SW480 (cell line): ENCODE measurements at places on chromosomes 2 and 18.

DNA sequence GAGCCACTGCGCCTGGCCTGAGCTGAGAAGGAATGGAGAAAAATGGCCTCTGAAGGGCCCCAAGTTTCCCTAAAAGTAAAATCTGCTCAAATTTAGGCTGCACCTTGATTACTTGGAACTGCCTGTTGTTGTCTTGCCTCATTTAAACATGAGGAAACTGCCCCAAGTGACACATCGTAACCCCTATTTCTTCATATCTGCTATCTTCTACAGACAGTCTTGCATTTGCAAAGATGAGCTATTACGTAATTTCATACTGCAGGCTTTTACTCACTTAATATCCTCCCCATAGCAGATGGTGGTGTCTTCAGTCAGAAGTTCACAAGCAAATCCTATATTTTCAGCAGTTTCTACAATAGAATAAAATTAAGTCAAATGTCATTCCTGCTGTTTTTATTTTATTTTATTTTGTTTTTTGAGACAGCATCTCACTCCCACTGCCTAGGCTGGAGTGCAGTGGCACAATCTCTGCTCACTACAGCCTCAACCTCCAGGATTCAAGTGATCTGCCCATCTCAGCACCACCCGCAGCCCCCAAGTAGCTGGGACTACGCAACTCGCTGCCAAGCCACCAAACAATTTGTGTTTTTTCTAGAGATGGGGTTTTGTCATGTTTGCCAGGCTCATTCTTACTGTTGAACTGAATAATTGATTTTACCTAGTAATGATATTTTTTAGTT lies 45.3 kb upstream of the NARS1 start:
- DNase-seq = no peak

DNA sequence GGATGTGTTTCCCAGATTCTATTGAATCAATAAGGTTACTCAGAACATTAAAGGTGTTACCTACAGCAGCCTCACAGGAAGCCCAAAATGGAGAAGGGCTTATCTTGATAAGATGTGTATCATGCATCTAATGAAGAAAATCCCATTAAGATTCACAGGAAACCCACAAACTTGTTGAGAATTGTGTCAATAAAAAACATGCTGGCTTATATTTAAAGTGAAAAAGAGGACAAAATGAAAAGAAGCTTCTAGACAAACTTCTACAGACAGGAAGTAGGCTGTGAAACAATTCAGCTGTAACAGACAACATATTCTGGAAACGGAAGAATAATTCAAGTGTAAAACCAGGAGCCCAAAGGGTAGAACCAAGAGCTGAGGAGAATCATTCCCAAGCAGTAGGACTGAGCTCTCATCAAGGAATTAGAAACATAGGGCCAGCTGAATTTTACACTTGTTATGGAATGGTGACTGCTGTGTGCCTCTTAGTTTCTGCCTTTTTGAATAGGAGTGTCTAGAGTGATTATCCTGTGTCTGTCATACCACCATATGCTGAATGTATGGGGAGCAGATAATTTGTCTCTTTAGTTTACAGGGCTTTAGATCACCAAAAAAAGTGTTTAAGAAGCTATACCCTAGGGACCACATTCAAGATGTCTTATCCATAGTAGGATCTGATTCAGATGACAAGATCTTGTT lies 9.6 kb downstream of the IMMT start:
- DNase-seq = no peak

DNA sequence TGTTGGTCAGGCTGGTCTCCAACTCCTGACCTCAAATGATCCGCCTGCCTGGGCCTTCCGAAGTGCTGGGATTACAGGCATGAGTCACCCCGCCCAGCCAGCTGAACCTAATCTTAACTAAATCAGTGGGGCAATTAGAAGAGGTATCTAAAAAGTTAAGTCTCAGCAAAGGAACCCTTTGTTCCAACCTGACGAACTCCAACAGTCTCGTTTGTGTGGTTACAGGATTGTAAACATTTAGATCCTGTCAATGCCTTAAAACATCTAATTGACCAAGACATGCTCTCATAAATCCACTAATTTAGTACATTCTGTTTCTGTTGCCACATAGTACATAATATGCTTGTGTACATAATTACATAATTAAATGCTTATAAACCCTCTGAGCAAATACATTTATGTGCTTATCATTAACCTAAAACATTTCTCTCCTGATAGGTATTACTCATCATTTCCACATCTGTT lies 31.1 kb upstream of the STK39 start:
- peak; percentile 28 for DNase-seq

DNA sequence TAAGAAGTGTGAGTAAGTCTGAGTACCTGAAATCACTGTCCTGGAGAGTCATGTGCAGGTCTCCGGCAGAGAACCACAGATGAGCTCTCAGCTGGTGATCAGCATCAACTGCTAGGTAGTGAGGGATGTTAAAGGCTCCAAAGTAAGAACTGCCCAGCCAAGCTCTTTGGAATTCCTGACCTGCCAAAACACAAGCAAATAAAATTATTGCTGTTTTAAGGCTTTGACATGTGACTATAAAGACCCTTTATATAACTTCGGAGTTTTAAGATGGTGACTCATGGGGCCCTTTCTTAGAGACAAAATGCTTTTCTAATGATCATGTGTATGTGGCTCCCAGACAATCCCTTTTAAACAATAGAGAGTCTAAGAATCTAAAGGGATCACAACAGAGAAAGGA lies 855.7 kb downstream of the TRIB2 start:
- DNase-seq = no peak

DNA sequence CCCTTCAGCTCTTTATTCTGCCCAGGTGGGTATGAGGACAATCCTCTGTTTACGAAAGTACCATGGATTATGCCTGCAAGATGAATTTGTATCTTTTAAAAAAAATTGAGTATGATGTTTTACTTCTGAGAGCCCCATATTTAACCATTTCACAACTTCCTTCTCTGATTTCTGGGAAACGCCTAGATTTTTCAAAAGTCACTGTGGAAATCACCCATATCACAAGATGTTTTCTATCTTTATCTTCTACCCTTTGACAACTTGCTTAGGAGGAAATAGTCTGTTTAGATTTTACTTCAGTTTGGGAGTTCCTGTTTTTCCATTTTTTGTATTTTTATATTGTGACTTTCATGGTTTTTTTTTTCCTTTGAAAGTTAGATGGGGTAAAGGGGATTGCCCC lies 53.0 kb downstream of the ICOS start:
- DNase-seq = no peak

GRCh38 chr2:226376516-226377180 lies 423.0 kb downstream of the IRS1 start:
- no peak for DNase-seq

GRCh38 chr2:148994341-148994740 lies 44.2 kb upstream of the LYPD6B start:
- DNase-seq = no peak

DNA sequence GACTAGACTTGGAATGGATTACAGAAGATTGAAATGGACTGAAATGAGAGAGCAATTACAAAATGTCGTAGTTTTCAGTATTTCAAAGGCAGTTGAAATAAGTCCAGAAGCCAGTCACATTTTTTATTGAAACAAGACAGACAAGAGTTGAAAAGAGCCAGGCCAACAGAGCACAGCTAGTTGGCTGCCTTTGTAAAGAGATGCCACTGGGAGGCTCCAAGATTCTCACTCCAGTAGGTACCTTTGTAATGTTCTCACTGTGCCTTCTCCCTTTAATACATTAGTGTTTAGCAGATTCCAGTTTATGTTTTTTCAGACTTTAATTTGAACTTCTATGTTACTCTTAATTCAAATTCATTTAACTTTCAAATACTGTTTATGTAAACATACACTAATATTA lies 234.8 kb downstream of the DSEL start:
- DNase-seq = no peak

GRCh38 chr18:55439056-55439455 lies 148.9 kb downstream of the TCF4 start:
- DNase-seq = no peak

GRCh38 chr2:224146356-224147160 lies 107.5 kb upstream of the SERPINE2 start:
- DNase-seq = no peak

DNA sequence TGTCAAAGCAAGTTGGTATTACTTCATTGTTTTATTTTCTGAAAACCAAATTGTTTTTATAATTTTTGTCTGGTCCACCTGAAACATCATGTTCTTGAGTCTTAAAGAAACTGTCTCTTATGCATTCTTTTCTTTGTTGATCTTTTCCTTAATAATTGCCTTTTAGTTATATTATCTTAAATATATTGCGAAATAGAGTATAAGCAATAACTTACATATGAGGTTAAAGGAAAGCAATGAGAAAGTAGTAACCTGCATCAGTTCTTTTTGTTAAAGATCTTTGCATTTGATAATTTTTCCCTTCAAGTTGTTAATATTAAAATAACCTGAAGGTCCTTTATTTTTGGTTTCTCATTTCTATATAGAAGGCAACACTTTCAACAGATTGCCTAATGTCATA lies 315.0 kb downstream of the CTNNA2 start:
- DNase-seq = no peak

DNA sequence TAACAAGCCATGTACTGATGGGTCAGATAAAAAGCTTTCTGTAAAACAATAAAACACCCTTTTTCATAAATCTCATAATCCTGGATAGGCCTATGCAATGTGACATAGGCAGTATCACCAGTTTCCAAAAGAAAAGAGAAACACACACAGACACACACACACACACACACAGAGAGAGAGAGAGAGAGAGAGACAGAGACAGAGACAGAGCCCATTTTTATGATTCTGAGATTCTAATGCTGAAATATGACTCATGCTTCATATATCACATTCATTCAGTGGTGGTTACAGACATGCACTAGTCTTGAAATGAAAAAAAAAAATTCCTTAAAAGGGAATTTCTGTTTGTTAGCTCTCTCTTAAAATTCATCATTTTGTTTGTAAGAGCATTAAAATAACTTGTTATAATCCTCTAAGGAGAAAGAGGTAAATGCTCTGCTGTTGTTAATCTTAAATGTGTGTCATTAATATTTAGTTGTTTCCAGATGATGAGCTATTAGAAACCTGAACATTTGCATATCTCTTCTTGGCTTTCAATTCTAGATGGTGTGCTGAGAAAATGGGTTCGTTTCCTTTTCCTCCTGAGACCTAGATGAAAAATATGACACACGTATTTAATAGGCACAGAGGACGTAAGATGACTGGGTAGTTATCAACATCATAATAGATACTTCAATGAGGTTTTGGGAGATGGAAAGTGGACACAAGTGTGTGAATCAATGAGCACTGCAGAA lies 1598.7 kb upstream of the ACVR2A start:
- no peak for DNase-seq

DNA sequence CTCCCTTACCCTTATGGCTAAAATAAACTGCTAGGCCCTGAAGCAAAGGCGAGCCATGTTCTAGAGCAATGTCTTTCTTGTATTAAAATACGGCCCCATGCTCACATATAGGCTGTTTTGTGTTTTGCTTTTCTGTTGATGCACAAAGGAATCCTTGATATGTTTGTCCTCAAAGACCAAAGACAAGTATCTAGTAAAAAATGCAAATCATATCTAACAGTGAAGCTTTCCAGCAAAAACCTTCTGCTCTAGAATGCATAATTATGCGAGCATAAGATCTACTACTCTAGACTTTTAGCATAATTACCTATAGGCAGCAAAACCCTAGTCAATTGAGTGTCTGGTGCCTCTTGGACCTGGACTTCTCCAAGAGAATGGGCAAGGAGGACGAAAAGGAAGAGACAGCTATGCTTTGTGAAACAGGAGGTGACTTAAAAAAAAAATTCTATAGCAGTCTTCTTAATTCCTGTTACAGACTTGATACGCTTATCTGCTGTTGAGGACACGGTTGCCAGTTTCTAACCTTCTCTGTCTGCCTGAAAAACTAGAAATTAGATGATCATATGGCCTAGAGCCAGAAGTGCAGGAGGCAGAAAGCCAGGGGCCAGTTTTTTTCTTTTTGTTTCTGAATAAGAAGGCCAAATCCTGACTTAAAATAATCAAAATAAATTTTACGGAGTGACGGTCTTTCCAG lies 1.5 kb upstream of the AMMECR1L start:
- DNase-seq = no peak

- no peak for DNase-seq
Measured at GRCh38 chr2:37767046-37767445, 95.6 kb upstream of the CDC42EP3 start.

- no peak for DNase-seq
Measured at GRCh38 chr18:44687421-44687820, 6.7 kb downstream of the SETBP1 start.

DNA sequence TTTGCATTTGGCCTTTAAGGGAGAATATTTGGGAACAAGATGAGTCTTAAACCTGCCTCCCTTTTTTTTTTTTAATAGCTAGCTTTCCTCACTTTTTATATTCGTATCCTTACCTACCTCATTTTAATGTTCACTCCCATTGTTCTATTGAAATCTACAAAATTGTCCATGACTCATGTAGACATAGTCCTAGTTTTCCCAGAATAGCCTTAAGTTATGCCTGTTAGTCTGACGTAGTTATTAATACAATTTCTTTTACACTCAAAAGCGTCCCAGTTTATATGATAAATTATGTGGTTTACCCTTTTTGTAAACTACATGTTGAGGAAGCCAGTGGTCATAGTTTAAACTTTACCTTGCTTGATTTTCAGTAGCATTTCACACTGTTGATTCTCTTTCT lies 73.4 kb downstream of the UBR3 start:
- no peak for DNase-seq

DNA sequence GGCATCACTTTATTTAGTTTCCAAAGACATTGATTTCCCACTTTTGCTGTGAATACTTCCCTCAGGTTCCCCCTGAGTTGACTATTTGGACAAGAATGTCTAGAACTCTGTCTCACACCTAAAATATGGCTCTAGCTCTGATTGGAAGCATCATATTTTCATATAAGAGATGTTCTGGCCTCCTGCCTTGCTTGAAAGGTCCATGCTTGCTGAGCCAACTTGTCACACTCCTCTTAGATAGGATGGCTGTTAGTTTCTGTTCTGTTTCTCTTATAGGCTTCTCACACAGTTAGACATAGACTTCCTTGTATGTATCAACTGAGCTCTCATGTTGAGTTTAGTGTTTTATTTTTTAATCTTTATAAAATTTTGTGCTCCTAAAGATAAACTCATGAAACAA lies 87.1 kb downstream of the CNTNAP5 start:
- DNase-seq = no peak

DNA sequence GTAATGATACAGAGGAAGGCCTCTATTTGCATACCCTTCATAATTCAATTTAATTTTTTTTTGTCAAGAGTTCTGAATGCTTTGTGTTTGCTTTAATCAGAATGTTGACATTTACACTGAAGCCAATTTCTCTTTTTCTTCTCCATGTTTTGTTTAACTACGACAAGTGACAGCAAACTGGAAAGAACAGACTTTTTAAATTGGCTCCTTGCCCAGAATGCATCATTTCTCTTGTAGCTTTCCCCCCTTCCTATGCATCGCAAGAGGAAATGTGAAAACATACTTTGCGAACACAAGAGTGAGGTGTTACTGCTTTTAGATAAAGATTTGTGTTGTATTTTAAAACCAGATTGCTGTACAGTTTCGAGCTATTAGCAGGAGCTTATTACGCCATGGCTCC lies 955.2 kb upstream of the CELF4 start:
- no peak for DNase-seq

- no peak for DNase-seq
Measured at GRCh38 chr18:63224630-63225029, 94.9 kb downstream of the BCL2 start.

GRCh38 chr2:128490321-128490720 lies 171.7 kb upstream of the HS6ST1 start:
- no peak for DNase-seq
